Activated CD8-positive, alpha-beta memory T cell treated with anti-CD3 and anti-CD28 coated beads, Interleukin-2, amount 50 U/mL, for 4 hours (primary cell): ENCODE measurements at places on chromosomes 2 and 18.

DNA sequence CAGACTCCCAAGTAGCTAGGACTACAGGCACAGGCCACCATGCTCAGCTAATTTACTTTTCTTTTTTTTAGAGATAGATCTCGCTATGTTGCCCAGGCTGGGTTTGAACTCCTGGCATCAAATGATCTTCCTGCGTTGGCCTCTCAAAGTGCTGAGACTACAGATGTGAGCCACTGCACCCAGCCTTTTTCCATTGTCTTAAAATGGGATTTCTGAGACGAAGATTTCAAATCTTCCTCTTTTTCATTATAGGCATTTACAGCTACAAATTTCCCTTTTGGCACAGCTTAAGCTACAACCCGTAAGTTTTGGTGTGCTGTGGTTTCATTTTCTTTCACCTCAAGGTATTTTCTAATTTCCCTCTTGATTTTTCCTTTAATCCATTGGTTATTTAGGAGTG is 8.6 kb downstream of the GNLY start:
- no peak for DNase-seq

DNA sequence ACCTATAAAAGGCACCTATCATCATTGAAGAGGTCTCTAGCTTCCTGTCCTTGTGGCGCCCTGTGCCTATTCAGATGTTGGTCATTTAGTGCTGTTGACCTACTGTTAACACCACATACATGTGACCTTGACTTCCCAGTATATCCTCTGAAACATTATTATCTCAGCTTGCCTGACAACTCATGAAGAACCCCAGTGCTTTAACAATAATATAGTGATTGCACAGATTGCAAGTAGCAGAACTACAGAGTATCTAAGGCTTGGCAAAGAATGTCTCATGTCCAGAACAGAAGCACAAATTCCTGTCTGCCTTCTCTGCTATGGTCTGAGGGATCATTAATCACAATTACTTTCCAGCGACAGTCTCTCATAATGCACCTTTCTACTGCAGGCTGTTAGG is 165.3 kb downstream of the LCLAT1 start:
- DNase-seq: no peak

- no peak for DNase-seq
Observed at GRCh38 chr2:137202318-137202717, 437.0 kb downstream of the THSD7B start.

GRCh38 chr2:191927319-191927867 is 80.5 kb upstream of the CAVIN2 start:
- no peak for DNase-seq

DNA sequence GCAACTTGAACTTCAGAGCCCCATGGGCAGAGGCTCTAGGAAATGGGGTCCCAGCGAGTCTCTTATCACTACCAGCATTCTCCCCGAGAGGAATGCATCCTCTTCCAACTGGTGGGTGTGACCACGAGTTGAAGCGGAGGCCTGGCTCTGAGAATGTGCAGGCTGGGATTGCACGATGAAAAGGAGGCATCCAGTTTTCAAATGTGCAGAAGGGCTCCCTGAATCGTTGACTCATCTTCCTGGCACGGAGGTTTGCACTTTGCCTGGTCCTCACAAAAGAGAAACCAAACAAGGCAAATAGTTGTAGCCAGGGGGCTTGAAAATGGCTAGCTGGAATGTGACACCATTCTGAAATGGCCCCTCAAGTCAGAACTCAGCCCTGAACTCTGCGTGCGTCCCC is 216.7 kb downstream of the GLI2 start:
- no peak for DNase-seq

DNA sequence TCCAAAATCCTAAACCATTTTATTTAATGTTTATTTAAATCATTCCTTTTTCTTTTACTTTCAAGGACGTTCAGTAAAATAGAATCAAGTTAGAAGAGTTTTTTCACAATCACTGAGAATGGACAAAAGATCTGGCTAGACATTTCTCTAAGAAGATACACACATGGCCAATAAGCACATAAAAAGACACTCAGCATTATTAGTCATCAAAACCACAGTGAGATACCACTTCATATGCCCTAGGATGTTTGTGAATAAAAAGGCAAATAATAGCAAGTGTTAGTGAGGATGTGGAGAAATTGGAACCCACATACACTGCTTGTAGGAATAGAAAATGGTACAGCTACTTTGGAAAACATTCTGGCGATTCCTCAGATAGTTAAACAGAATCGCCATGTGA is 76.1 kb downstream of the RHBDD1 start:
- DNase-seq: no peak

- DNase-seq: no peak
Observed at GRCh38 chr2:219384859-219385258, 2.9 kb downstream of the DNPEP start.

DNA sequence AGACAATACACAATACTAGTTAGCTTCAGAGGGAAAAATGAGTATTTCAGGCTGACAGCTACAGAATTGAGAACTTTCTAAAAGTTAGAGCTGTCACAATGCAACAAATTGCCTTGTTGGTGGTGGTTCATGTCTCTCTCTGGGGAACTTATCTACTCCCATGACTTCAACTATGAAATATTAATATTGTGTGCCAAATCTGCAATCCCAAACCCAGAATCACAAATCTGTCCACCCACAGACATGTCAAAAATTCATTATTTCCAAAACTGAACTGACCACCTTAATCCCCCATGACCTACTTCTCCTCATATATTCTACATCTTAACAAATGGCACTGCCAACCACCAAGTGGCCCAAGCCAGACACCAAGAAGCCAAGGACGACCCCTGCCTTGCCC is 143.5 kb downstream of the TCF4 start:
- DNase-seq: no peak

GRCh38 chr2:142174176-142174575 is 43.4 kb upstream of the LRP1B start:
- DNase-seq: no peak

GRCh38 chr2:142061733-142062132 is 69.1 kb downstream of the LRP1B start:
- no peak for DNase-seq

DNA sequence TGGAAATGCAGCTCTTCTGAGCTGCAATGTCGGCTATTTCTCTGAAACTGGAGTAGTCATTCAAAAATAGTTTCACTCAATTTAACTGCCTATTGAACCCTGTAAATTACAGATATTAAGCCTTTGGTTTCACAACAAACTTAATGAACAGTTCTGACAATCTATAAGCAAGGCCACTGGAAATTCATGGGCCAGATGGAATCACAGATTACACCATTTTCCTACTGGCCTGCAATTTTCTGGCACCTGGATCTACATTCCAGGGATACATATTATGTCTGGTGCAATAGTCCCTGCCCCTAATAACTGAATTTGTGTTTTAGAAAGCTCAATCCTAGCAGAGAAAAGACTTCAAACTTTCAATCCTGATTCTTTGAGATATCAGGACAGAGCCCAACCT is 551.7 kb downstream of the RNF144A start:
- DNase-seq: no peak

GRCh38 chr2:235133837-235134236 is 182.0 kb downstream of the SH3BP4 start:
- DNase-seq: no peak

DNA sequence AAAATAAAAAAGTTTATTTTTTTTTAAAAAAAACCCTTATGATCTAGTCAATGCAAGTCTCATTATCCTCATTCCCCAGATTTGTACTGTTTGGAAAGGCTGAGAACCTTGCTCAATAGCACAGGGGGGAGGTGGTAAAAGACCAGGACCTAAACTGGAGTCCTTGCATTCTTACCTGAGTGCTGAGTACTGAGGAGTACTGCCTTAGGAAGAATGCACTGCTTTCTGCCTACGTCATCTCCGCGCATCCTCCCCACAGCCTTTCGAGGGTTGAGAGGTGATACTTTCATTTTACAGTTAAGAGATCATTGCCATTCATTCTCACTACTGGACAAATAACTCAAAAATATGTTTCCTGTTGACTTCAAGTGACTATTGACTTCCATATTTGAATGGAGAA is 73.8 kb downstream of the MAP3K20 start:
- DNase-seq: peak; percentile 25

- no peak for DNase-seq
Observed at GRCh38 chr2:83054751-83055150, 1404.3 kb downstream of the SUCLG1 start.

DNA sequence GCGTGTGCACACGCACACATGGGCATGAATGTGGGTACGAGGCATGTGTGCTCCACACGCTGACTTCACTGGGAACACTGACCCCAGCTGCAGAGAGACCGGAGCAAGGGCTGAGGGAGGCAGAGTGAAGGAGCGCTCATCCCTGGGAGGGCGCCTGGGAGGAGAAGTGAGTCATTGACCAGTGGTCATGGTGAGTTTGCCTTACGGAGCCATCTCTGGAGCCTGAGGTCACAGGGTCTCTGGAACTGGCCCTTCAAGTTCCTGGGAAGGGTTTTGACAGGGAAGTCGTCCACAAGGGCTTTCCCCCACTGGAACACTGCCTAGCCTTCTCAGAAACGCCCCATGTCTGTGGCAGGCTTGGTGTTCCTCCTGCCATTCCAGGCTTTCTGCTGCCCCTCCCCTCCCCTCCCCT is 14.3 kb upstream of the TMEM185B start:
- no peak for DNase-seq

GRCh38 chr18:56321470-56321869 is 316.9 kb downstream of the TXNL1 start:
- DNase-seq: no peak

DNA sequence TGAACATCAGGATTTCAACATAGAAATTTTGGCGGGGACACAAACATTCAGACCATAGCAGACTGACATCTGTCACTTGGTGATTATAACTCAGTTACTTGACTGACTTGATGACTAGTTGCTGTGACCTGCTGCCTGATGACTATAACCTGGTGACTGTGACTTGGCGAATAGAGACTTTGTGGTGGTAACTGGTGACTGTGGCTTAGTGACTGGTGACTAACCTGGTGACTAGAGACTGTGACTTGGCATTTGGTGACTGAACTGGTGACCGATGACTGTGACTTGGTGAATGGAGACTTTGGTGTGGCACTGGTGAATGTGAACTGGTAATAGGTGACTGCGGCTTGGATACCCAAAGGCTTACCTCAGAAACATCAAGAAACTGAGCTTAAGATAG is 563.1 kb upstream of the FAM98A start:
- DNase-seq: no peak

GRCh38 chr18:76465630-76466409 is 29.2 kb downstream of the ZNF516 start:
- DNase-seq: no peak

DNA sequence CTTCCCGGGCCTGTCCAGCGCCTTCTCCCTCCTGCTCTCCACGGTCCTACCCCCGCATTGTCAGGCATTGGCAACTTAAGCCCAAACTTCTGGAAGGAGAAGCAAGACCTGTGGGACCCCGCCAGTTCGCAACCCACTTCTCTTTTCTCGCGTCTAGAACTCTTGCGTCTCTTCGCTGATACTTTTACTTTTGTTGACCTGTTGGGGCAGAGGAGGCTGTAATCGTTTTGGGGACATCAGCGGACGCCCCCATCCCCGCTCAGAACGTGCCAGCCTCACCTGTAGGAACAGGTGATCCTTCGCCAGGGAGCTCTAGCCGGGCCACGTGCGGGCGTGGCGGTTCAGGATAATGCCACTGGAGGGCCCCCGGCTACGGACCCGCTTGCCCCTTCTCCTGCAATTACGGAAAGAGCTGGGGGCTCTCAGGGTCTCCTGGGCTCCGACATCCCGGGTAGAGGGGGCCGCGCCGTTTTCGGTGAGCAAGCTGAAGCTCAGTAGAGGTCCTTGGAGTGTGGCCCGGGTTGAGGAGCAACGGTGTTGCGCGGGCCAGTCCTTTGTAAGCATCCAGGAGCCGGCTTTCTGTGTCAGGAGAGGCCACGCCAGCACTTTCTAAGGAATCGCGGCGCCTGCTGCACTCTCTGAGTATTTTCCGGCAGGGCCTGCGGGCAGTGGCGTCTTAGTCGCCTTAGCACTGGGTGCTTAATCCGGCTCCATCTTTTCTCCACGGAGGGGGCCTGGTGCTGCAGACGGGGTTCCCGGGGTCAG is 1.6 kb downstream of the MTCL1 start:
- peak; percentile 23 for DNase-seq

GRCh38 chr2:88239781-88240180 is 69.6 kb downstream of the THNSL2 start:
- DNase-seq: peak; percentile 32

GRCh38 chr18:46706968-46707367 is 49.9 kb downstream of the ST8SIA5 start:
- DNase-seq: no peak

- DNase-seq: no peak
Observed at GRCh38 chr2:68032702-68033101, 30.1 kb downstream of the C1D start.

DNA sequence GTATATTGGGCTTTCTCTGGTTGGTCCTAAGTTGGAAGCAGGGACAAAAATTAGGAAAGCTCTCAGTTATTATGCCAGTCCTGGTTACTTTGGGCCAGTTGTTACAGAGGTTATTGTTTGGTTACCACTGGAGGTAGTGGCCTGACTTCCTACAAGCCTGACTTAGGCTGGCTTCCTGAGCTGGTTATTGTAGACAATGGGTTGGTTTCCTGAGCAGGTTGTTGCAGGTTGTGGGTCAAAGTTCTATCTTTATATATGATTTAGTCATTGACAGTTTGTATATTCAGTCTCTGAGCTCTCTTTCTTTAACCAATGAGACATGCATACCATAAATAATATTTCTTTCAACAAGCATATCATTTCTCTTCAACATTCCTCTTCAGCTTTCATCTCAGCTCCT is 58.7 kb upstream of the RPE start:
- DNase-seq: no peak

- no peak for DNase-seq
Observed at GRCh38 chr2:180943275-180943674, 37.1 kb upstream of the UBE2E3 start.

GRCh38 chr2:138818556-138818955 is 38.4 kb upstream of the NXPH2 start:
- no peak for DNase-seq

- DNase-seq: no peak
Observed at GRCh38 chr2:239911641-239912071, 113.5 kb downstream of the NDUFA10 start.

GRCh38 chr2:203330434-203330833 is 2.2 kb downstream of the ABI2 start:
- no peak for DNase-seq

GRCh38 chr2:47501374-47502200 is 98.6 kb downstream of the MSH2 start:
- DNase-seq: no peak

GRCh38 chr2:189022492-189022891 is 48.3 kb downstream of the COL3A1 start:
- no peak for DNase-seq

DNA sequence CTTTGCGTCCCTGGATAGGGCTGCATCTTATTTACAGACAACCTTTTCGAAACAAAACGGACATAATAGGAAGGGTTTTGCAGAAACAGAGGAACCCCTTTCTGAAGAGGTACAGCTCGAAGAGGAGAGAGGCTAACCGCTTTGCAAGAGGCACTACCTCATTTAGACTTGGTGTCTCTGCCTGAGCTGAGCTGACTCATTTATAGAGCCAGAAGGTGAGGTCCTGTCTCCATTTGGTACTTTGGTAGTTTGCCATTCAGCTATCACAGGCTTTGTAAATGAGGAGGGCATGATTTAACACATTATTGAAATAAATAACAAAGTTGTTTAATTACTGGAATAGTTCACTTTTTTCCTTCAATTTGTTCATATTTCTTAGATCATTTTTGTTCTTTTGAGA is 2.2 kb upstream of the NXPH2 start:
- DNase-seq: no peak

GRCh38 chr2:129610766-129611165 is 368.7 kb upstream of the RAB6C start:
- no peak for DNase-seq

- DNase-seq: no peak
Observed at GRCh38 chr2:11785611-11785940, 39.1 kb downstream of the LPIN1 start.

GRCh38 chr2:190119257-190119656 is 56.7 kb upstream of the MSTN start:
- peak; percentile 41 for DNase-seq
